Fibroblast of skin of right quadriceps (primary cell): ENCODE measurements at places on chromosomes 11 and 22.

DNA sequence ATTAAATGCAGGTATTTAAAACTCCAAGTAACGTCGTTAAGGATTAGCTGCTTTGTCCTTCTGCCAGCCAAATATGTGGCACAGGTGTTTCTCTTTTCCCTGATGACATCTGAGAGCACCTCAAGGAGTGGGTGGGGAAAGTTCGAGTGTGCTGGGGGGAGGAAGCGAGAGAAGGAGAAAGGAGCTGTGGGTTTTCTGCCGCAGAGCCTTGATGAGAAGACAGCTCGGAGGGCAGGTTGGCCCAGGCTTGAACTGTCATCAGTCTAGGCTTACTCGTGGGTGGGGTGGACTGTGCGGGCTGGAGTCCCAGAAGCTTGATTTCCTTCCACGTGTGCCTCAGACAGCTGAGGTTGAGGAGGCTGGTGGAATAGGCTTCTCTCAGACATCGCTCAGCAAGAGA lies 15.2 kb upstream of the SORL1-AS1 start:
- no peak for DNase-seq

DNA sequence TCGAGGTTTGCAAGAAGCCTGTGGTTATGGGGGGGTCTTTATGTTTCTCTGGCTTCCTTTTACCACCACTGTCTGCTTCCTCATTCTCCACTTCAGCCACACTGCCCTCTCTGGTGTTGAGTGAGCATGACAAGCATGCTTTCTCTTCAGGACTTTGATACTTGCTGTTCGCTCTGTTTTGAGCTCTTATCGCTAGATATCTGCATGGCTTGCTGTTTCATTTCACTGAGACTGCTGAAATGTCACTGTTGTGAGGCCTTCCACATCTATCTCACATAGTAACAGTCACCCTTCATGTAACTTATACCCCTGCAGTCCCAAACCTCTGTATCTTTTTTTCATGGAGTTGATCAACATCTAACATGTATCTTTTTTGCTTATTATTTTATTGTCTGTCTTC lies 59.8 kb downstream of the TMEM135 start:
- DNase-seq = peak; percentile 20

GRCh38 chr22:21569459-21570170 lies 2.1 kb downstream of the UBE2L3 start:
- no peak for DNase-seq

- no peak for DNase-seq
Observed at GRCh38 chr11:123030517-123030916, 31.4 kb downstream of the HSPA8 start.

DNA sequence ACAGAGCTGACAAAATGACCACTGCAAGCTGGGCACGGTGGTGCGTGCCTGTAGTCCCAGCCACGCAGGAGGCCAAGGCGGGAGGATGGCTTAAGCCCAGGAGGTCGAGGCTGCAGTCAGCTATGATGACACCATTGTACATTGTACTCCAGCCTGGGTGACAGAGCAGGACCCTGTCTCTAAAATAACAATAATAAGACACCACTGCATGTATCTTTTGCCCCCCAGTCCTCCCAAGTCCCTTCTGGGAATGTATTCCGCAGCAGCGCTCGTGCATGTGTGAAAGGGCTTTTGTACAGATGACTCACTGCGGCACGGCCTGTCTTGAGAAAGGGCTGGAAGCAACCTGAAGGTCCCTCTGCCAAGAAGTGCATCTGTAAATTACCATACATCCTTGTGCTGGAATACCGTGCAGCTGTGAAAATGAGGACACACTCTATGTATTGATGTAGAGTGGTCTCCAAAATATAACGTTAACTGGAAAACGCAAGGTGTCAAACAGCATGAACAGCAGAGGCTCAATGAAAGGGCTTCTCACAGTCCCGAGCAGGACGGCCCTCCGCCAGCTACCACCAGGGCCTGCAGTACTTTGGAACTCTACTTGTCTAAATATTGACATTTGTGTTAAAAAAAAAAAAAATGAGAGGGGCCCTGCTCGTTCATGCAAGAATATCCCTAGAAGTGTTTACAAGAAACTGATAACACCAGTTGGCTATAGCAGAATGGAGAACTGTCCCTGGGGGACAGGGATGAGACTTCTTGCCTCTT lies 9.0 kb upstream of the CDC42EP2 start:
- DNase-seq = peak; percentile 31

- no peak for DNase-seq
Observed at GRCh38 chr11:36104660-36104992, 160.8 kb downstream of the LDLRAD3 start.

GRCh38 chr22:47207387-47207786 lies 444.9 kb downstream of the TBC1D22A start:
- no peak for DNase-seq

DNA sequence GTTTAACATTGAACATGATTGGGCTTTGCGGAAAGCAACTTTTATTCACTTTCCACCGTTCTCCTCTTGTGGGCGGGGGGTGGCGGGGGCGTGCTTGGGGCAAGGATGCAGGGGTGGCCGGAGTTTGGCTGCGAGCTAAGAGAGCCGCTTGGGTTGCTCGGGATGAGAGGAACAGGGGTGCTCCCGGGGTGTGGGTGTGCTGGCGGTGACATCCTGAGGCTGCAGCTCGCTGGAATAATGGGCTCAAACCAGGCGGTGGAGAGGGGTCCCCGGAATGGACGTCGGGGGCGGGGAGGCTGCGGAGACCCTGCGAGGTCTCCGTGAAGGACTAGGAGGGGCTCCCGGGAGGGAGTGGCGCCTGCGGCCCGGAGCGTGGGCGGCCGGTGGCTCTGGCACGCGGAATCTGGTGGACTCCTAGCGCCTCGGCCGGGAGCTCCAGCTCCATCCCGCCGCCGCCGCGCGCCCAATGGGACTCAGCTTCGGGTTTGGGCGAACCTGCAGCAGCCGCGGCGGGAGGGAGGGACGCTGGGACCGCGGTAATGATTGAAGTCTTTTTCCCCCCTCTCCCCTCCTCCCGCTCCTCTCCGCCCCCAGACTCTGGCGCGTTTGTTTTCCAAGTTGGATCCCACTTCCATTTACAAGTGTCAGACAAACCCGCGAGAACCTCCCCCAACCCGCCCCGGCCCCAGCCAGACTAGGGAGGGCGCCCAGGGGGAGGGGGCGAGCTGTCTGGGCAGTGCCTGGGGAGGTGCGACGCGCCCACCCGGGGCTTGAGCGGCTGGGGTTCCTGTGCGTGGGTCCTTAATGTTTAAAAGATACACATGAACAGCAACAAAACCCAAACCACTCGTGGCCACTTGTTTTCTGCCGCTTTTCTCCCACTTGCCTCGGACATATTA lies 2.0 kb downstream of the FAT3 start:
- DNase-seq = no peak

- no peak for DNase-seq
Observed at GRCh38 chr11:1523779-1524178, 37.2 kb upstream of the MOB2 start.
